ENCODE measurements at places on chromosomes 3 and 15.

DNA sequence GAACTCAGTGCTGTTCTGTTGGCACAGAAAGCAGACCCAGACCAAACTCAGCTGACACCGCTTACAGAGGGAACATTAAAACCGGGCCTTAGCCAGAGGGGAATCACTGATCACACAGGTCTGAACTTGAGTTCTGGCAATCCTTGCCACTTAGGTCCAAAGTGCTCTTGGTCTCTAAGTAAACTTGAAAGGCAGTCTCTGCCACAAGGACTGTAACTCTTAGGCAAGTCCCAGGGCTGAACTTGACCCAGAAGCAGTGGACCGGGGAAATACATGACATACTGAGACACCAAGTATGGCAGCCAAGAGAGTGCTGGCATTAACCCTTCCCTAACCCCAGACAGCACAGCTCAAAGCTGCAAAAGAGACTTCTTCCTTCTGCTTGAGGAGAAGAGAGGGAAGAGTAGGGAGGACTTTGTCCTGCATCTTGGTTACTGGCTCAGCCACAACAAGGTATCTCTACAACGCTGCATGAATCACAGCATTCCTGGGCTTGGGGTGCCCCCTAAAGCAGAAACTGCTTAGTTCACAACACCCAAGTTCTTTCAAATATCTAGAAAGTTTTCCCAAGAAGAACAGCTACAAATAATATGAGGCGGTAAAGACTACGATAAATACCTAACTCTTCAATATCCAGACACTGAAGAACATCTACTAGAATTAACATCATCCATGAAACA lies 32.5 kb downstream of the NAALADL2 start:
- DNase-seq: no peak

GRCh38 chr15:60000113-60000823 lies 3.8 kb upstream of the FOXB1 start:
- DNase-seq: no peak

DNA sequence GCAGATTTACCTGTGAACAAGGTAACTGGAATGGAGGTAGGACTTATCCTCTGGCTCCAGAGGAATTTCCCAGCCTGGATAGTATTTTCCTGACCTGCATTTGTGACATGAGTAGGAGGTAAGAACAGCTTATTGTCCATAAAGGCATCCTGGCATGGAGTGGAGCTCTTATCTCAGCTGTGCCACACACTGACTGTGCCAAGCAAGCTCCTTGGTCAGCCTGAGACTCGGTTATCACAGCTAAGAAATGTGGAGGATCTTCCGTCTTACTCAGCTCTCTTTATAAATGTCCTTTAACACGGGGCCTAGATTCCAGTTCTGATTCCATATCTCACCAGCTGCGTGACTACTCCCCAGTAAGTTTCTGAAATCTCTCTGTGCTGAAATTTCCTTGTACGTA lies 38.9 kb downstream of the SLCO3A1 start:
- DNase-seq: no peak

GRCh38 chr15:80898040-80898439 lies 91.6 kb downstream of the MESD start:
- DNase-seq: no peak

- DNase-seq: no peak
Measured at GRCh38 chr15:93341164-93341563, 252.2 kb upstream of the RGMA start.

- DNase-seq: no peak
Measured at GRCh38 chr3:151124476-151124875, 39.0 kb downstream of the MED12L start.
